ENCODE measurements at places on chromosomes 2 and 18.

DNA sequence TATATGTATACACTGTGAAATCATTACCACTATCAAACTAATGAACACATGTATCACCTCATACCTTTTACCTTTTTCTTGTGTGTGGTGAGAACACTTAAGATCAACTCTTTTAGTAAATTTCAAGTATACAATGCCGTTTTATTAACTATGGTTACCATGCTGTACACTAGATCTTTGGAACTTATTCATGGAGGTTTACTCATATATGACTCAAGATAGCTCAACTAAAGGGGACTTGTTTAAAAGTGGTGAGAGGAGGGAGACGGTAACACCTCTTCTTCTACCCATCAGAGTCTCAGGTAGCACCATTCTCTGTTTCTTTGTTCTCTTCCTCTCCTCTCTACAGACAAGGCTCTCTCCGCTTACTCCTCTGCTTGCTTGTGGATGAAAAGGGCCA, 36.1 kb upstream of the TMEM178A start:
- DNase-seq = no peak

DNA sequence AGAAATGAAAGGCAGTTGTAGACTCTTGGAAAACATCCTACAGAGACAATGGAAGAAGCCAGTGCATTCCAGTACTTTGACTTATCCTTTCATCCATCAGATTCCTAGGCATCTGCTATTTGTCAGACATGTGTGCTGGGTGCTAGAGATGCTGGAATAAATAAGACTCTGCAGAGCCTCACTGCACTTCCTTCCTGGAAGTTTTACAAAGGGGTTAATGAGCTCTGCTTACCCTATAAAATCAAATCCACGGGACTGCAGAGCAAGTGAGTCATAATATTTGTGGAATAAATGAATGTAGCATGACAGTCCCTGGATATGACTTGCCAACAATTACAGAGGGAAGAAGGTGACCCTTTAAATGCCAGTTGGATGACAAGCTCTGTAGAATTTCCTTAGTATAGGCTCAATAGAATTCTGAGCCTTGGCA, 52.7 kb upstream of the NPAS2 start:
- DNase-seq = no peak

GRCh38 chr2:134375935-134376334, 122.1 kb downstream of the MGAT5 start:
- DNase-seq = no peak

- DNase-seq = no peak
These were observed 1048.6 kb upstream of the KLHL29 start for GRCh38 chr2:22336414-22336813.

DNA sequence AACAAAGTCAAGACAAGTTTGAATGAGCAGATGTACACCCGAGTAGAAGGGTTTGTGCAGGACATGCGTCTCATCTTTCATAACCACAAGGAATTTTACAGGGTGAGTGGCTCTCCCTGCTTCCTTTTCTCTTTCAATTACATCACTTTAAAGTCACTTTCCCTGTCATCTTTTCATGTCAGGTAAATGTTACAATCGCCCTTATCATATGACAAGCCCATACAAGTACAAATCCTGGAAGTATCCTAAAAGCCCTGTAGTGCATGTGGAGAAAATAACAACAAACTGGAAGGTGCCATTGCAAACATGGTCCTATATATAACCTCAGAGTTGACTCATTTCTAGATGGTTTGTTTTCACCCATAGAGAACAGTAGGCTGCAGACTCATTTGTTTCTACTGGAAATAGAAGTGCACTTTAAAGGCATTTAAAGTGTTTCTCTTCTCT, 126.0 kb downstream of the SP100 start:
- no peak for DNase-seq

DNA sequence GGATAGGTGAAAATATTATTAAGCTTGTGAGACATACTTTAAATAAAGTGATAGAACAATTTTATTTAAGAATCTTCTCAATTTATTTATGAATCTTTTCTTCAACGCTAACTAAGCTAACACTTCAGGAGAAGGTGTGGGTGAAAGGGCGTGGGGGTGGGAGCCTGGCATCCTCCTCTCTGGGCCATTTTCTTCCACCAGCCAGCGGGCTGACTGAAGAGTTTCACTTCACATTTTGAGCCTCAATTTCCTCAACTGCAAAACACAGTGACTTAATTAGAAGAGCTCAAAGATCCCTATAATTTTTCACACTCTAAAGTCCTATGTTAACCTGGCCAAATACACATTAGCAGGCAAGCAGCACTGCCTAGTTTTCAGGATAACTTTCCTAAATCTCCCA, 94.8 kb downstream of the FTCDNL1 start:
- no peak for DNase-seq

DNA sequence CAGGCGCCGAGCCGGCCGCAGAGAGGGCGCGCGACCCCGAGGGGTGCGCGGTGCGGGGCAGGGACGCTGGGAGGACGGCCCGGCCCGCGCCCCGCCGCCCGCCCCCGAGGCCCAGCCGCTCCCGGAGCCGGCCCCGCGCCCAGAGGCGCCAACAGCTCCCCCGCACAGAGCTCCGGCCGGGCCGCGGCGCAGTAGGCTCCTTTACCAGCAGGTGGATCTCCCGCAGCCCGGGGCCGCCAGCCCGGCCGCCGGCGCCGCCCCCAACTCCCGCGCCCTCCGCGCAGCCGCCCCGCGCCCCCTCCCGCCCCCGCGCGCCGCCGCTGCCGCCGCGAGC, 258 bp downstream of the MGAT4A start:
- DNase-seq = no peak

GRCh38 chr2:223587301-223587700, 14.9 kb downstream of the SCG2 start:
- DNase-seq = no peak

- DNase-seq = no peak
These were observed 250.2 kb upstream of the RAB12 start for GRCh38 chr18:8359076-8359475.

GRCh38 chr2:54941248-54941984, 108.8 kb downstream of the RTN4 start:
- DNase-seq = no peak

DNA sequence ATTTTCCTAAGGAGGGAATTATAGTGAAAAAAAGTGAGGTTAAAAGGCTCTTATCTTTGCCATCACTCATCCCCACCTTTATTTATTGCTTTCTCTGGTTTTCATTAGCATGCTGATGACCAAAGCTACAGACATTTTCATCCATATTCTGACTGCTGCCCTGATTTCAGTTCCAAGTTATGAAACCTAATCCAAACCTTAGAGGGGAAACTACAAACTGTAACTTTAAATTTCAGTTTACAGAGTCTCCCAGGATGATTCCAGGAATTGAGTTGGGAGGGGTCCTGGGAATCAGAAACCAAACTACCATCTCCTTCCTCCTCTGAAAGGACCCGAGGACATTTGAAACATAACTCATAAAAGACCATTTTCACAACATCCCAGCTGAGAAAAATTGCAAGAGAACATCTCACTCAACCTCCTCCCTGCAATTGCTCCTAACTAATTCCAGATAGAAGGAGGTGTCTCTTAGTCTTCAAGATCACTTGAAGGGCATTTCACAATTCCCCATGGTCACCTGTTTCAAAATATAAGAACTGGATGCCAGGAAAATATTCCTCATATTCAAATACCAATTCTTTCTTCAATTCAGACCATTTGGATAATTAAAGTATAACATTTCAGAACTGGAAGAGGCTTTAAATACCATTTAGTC, 520.6 kb downstream of the TNS1 start:
- no peak for DNase-seq

DNA sequence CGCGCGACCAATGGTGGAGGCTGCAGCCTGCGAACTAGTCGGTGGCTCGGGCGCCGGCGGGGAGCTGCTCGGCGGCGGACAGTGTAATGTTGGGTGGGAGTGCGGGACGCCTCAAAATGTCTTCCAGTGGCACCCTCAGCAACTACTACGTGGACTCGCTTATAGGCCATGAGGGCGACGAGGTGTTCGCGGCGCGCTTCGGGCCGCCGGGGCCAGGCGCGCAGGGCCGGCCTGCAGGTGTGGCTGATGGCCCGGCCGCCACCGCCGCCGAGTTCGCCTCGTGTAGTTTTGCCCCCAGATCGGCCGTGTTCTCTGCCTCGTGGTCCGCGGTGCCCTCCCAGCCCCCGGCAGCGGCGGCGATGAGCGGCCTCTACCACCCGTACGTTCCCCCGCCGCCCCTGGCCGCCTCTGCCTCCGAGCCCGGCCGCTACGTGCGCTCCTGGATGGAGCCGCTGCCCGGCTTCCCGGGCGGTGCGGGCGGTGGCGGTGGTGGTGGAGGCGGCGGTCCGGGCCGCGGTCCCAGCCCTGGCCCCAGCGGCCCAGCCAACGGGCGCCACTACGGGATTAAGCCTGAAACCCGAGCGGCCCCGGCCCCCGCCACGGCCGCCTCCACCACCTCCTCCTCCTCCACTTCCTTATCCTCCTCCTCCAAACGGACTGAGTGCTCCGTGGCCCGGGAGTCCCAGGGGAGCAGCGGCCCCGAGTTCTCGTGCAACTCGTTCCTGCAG, at the start of gene HOXD9:
Gene HOXD9 (plus strand): TSS at position 37 of the 728 bp plus-strand sequence. CDS start 50 bp downstream, at position 87.
- no peak for DNase-seq

- no peak for DNase-seq
These were observed 116.0 kb downstream of the ABCA12 start for GRCh38 chr2:215022418-215022817.

DNA sequence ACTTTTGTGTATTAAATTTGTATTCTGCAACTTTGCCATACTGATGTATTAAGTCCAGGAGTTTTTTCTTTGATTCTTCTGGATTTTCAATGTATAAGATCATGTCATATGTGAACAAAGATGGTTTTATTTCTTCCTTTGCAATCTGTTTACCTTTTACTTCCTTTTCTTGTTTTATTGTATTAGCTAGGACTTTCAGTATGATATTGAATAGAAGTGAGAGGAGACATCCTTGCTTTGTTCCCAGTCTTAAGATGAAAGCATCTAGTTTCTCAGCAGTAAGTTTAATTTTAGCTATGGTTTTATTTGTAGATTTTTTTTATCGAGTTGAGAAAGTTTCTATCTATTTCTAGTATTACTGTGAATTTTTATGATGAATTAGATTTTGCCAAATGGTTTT, 25.5 kb downstream of the VRK2 start:
- no peak for DNase-seq

DNA sequence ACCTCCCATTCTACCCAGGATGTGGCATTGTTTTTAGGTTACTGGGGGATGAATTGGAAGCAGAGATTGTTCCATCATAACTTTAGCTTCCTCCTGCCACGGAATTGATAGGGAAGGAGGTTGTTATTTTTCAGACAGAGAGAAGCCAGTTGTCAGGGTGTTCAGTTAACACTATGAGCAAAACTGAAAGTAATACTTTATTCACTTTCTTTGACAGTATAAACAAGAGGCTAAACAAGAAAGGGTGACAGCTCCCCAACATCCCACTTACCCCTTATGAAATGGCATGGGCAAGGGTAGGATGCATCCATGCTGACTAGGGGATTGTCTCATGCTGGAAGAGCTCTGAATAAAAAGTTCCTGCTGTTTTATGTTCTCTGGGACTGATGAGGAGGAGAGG, 36.4 kb upstream of the GAREM1 start:
- no peak for DNase-seq

GRCh38 chr2:146844226-146844990, 1000.4 kb upstream of the ACVR2A start:
- DNase-seq = no peak

GRCh38 chr2:128584296-128584890, 265.7 kb upstream of the HS6ST1 start:
- DNase-seq = no peak

- no peak for DNase-seq
These were observed 267.3 kb downstream of the MTX2 start for GRCh38 chr2:176536439-176537133.

DNA sequence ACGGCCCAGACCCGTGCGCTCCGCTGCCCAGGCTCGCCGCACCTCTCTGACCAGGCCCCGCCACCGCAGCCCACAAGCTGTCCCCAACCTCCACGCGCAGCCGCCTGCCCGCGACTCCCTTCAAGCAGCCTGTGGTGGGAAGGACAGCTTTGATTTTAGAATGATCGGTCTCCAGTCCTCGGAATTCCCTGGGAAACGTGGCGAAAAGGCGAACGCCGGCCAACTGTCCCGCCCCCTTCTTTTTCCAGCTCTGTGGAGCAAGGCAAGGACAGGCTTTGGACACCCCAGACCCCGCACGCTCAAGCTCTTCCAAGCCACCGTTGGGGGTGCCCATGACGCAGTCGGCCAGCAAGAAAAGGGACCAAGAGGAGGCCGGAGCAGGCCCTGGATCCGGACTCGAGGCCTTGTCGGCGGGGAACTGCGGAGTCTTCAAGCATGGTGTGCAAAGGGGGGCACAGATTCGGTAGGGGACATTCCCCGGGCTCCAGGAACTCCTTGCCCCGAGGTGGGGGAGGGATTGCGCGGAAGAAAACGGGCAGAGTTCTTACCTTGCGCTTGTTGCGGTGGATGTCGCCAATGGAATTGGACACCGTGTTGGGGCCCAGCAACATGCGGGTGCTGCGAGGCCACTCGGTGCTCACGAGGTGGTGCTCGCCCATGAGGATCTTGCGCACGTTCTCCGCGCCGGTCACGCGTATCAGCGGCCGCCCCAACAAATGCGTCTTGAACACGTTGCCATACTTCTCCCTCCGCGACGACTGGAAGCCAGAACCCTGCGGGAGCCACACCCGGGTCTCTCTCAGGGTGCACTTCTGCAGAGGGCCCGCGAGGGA, 4.0 kb downstream of the CYP26B1 start:
- no peak for DNase-seq

GRCh38 chr2:197264332-197264731, 46.2 kb downstream of the ANKRD44 start:
- DNase-seq = no peak

DNA sequence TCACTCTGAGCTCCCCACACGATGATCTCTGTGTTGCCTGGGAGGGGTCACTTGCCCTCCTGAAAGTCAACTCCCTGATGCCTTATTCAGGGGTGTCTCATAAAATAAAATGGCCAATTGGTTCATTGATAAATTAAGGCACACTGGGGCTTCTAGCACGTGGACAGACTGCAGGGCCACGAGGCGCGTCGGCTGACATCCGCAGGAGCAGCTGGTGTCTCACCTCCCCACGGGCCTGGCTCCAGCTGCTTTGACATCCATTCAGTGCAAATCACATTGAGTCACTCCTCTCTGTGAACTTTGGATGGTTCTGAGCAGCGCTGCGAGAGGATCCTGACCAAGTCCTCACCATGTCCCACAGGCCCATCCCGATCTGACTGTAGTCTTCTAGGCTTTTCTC, 4.6 kb upstream of the ST8SIA3 start:
- DNase-seq = no peak

GRCh38 chr2:56531668-56532420, 348.1 kb downstream of the CCDC85A start:
- DNase-seq = no peak

DNA sequence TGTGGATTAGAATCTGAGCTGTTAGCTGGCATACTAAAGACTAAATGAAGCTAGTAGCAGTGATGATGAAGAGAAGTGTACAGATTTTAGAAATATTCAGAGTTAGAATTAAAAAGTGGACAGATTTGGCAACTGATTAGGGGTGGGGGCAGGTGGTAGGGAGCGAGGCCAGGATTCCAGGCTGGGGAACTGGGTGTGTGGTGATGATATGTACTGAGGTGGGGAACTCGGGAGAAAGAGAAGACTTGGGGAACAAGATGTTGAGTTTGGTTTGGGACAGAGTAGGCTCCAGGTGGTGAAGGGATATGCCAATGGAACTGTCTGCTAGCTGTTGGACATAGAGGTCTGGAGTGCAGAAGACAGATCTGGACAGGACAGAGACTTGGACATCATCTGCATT, 9.2 kb upstream of the CYP26B1 start:
- DNase-seq = no peak

- no peak for DNase-seq
These were observed 150.5 kb downstream of the EN1 start for GRCh38 chr2:118696786-118697465.

Measured in CD4-positive, alpha-beta T cell treated with Interferon gamma for 1 hour (primary cell).